ENCODE measurements at places on chromosomes 5 and 9.

GRCh38 chr5:82584631-82585030 is 306.5 kb upstream of the RPS23 start:
- DNase-seq, result no peak

DNA sequence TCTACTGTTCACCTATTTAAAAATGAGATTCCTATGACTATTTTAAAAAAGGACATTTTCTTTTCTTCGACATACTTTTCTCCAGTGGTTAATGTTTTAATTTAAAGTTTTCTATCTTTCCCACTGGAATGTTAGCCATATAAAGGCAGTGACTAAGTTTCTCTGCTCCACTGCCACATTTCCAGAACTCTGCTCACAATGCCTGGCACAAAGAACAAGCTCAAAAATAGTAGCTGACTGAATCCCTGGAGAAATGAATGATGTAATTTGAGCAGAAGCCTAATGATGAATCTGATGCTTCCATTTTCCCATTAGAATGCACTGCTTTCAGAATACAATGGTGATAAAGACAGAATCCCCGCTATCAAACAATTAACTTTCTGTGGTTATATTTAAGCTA is 817.8 kb downstream of the MTRR start:
- no peak for DNase-seq

- no peak for DNase-seq
Measured at GRCh38 chr9:123832858-123833650, 96.9 kb downstream of the DENND1A start.

GRCh38 chr5:34916518-34916917 is 1.0 kb downstream of the BRIX1 start:
- DNase-seq, result no peak

- DNase-seq, result no peak
Measured at GRCh38 chr9:98522487-98522886, 186.2 kb downstream of the GABBR2 start.

- DNase-seq, result no peak
Measured at GRCh38 chr9:132141948-132142594, 19.8 kb upstream of the NTNG2 start.

- DNase-seq, result no peak
Measured at GRCh38 chr9:120559546-120559945, 20.4 kb downstream of the CDK5RAP2 start.

DNA sequence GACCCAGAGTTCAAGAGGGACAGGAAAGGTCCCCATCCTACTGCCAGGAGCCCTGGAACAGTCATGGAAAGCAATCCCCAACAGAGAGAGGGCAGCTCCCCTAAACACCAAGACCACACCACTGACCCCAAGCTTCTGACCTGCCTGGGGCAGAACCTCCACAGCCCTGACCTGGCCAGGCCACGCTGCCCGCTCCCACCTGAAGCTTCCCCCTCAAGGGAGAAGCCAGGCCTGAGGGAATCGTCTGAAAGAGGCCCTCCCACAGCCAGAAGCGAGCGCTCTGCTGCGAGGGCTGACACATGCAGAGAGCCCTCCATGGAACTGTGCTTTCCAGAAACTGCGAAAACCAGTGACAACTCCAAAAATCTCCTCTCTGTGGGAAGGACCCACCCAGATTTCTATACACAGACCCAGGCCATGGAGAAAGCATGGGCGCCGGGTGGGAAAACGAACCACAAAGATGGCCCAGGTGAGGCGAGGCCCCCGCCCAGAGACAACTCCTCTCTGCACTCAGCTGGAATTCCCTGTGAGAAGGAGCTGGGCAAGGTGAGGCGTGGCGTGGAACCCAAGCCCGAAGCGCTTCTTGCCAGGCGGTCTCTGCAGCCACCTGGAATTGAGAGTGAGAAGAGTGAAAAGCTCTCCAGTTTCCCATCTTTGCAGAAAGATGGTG is 31.6 kb downstream of the CD180 start:
- DNase-seq, result no peak

DNA sequence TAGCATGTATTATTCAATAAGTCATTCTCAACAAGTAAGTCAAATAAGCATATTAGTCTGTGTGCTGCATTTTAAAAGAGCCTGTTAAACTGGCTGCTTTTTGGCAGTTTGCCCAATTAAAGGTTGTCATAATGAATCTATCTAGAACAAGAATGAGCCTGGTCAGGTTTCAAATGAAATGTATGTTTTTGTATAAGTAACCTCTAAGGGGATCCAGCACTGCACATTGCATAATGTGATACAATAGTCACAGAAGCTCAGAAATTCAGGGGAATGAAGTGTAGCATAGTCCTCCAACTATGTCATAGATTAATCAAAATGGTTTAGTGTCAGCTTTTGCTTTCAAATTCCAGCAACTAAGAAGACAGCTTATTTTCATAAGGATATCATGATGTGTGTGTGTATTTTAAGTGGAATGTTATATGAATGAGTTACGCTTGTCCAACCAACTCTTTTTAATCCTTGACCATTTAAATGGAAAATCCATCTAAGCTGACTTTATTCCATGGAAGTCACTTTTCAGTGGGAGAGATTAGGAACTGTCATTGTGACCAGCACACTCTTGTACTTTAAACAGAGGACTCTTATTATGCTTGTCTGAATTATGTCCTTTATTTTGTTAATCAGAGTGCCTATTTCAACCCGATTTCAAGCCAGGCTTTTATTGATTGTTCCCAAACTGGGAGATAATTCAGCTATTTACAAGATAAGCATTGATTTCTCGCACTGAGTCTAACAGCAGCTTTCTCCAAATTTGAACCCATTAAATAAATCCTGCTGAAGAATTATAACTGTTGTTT is 283.9 kb upstream of the ADAMTSL1 start:
- peak; percentile 70 for DNase-seq

- DNase-seq, result peak; percentile 88
Measured at GRCh38 chr9:33225319-33226147, 14.4 kb upstream of the SPINK4 start.
